MV-4-11 (cell line): ENCODE measurements at places on chromosomes 2 and 18.
A peak's percentile ranks its signal among the peaks of the same experiment; 100 is the strongest.

DNA sequence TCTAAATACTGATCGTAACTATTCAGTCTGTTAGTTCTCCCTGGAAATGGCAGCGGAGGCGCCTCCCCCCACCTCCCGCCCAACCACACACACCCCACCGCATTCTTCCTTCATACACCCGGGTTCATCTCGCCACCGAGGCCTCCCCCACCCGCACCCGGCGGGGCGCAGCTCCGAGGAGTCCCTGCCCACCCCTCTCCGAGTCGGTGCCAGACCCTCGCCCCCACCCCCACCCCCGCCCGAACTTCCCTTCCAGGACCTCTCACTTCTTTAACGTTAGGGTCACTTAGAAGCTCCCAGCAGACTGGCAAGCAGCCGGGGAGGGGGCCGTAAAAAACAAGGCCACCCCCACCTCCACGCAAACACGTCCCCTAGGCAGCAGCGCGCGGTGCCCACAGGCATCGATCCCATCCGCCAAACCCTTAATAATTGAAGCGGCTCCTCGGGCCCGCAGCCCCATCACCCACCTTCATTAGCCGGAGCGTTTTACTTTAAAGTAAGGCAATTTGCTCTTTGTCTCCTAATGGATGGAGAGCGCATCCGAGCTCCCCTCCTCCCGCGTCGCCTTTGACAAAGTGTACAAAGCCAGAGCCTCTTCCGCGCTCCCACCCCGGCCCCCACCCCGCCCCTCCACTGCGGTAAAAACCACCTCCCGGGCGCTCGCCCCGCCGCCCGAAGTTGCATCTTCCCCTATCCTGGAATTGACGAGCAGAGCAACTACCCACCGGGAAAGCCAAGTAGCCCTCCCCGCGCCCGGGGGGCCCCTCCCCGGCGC lies 624 bp downstream of the ZNF516 start:
- DNase-seq = peak; percentile 58

DNA sequence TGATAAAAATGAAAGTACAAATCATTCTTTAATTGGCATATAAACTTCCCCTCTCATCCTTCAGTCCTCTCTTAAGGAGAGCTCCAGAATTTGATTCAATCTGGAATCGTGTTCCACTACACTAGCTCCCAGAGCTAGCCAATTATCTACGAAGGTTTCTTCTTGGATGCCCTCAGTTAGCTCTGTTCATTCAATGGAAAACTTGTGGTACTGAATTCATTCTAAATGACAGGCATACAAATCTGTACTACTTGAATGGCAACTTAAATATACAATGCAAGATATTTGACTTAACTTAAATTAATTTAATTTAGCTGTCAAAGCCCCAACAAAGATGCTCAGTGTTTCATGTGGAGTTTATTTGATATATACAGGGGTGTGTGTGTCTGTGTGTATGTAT lies 1474.2 kb upstream of the CELF4 start:
- no peak for DNase-seq

GRCh38 chr2:190105554-190105953 lies 43.0 kb upstream of the MSTN start:
- no peak for DNase-seq

- no peak for DNase-seq
These were observed 1.2 kb upstream of the CABLES1 start for GRCh38 chr18:23133860-23134779.

GRCh38 chr2:225353579-225354085 lies 45.9 kb upstream of the NYAP2 start:
- no peak for DNase-seq

- DNase-seq = peak; percentile 44
These were observed 94.4 kb upstream of the NEUROD1 start for GRCh38 chr2:181774685-181775084.

- DNase-seq = no peak
These were observed 34.6 kb upstream of the ACKR3 start for GRCh38 chr2:236535024-236535423.

DNA sequence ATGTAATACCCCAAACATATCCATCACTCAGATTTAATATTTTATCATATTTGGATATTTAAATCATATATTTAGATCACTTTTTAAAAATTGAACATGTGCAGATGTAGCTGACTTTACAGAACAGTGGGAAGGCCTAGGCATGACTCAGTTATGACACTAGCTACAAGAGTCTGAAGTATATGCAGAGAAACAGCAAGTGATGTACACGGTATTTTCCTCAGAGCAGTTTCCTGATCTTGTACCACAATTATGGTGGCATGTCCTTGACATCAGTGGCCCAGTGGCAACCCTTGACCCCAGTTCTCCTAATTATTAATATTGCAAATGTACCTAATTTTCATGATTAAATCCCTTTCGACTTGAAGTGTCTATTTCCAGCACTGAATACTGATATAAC lies 28.2 kb downstream of the CDKL4 start:
- DNase-seq = no peak

- no peak for DNase-seq
These were observed 141.0 kb downstream of the UXS1 start for GRCh38 chr2:106053116-106053515.

DNA sequence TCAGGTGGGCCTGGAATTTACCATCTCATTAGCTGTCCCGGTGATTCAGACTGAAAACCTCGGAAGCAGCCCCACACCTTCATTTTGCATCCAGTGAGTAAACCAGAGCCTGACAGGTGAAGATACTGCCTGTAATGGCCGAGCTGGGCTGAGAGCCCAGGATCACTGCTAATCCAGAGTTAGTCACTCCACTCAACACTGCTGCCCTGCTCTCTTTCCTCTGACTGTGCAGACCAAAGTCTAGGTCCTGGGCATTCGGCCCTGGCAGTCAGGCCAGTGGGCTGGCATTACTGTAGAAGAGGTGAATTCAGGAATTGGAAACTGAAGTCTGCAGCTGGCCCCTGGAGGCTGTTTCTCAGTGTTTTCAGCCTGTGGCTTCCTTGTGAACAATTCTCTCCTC lies 44.3 kb downstream of the TMEM17 start:
- no peak for DNase-seq

DNA sequence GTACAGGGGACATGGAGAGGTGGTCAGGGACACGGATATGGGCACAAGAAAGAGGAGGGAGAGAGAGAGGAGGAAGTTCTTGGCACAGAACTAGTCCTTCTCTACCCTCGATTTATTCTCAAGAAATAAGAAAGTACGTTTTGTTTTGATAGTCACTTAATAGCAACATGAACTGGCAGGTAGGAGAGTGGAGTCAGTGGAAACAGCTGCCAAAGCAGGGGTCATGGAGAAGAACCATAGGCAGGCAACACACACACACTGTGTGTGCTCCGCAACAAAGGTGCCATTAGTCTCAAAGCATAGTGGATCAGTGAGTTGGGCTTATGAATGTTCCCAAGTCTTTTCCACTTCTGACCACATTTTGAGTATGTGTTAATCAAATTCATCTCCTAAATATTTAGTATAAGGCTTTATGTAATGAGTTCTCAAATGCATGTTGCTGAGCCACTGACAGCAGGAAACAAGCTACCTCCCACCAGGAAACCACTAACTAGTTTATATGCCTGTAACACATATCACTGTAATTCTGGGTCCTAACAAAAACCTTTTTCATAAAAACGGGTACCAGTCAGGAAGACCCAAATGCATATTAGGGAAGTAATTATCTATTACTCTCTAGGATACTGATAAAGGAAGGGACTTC lies 41.1 kb downstream of the IWS1 start:
- no peak for DNase-seq

- peak; percentile 44 for DNase-seq
These were observed 6.1 kb upstream of the LBH start for GRCh38 chr2:30225131-30225762.

- no peak for DNase-seq
These were observed 155.8 kb upstream of the RND3 start for GRCh38 chr2:150643114-150643725.

GRCh38 chr2:16625759-16626158 lies 39.9 kb downstream of the CYRIA start:
- DNase-seq = no peak

GRCh38 chr2:170180031-170180566 lies 2.2 kb downstream of the MYO3B start:
- no peak for DNase-seq

- peak; percentile 13 for DNase-seq
These were observed 20.5 kb upstream of the LRPPRC start for GRCh38 chr2:44016282-44016681.

GRCh38 chr2:29950481-29950880 lies 29.1 kb upstream of the ALK start:
- DNase-seq = no peak

DNA sequence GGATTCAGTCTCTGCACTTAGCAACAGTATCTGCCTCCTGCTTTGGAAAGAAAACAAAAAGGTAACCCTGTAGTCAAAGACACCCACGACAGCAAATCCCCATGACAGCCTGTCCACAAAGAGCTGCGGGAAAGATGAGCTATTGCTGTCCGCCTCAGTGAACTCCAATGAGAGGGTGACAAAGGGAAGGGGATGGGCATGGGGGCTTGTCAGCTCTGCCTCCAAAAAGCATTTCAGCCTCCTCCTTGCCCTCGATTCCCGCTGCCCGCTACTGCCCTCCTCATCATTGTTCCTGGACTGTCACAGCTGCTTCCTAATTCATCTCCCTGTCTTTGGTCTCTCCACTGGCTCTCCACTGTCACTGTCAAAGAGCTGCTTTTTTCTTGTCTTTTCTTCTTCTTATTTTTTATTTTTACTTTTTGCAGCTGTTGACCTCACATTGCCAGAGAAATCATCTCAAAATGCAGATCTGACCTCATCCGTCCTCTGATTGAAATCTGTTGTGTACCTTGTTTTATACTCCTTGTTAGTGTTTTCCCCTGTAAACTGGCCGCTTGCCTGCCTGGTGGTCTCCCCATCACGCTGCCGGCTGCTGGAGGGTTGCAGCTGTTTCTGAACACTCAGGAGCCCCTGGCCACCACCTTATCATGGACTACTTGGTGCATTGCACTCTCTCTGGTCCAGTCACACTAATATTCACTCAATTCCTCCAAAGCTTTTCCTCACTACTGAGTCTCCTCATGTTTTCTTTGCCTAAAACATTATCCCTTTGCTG lies 7.9 kb upstream of the E2F6 start:
- no peak for DNase-seq

- no peak for DNase-seq
These were observed 135.8 kb downstream of the SH3RF3 start for GRCh38 chr2:109264595-109265328.
